T-helper 22 cell (primary cell): ENCODE measurements at places on chromosomes 7 and 10.
A peak's percentile ranks its signal among the peaks of the same experiment; 100 is the strongest.

DNA sequence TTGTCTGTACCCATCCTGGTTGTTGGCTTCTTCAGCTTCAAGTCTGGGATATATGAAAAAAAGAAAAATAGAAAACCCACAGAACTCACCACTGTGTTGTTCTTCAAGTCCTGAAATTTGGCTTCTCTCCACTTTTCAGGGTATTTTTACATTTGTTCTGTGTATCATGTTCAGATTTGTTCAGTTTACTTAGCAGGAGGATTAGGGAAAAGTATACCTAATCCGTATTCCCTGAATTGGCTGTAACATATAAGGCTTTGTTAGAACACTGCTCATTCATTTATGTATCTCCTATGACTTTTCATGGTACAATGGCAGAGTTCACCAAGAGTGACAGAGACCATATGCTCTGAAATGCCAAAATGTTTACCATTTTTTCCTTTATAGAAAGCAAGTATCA, 146.9 kb downstream of the PTN start:
- DNase-seq: no peak

- no peak for DNase-seq
These were observed 17.2 kb upstream of the ACSL5 start for GRCh38 chr10:112356686-112357085.

- no peak for DNase-seq
These were observed 36.6 kb upstream of the ZNRF2 start for GRCh38 chr7:30247541-30248401.

DNA sequence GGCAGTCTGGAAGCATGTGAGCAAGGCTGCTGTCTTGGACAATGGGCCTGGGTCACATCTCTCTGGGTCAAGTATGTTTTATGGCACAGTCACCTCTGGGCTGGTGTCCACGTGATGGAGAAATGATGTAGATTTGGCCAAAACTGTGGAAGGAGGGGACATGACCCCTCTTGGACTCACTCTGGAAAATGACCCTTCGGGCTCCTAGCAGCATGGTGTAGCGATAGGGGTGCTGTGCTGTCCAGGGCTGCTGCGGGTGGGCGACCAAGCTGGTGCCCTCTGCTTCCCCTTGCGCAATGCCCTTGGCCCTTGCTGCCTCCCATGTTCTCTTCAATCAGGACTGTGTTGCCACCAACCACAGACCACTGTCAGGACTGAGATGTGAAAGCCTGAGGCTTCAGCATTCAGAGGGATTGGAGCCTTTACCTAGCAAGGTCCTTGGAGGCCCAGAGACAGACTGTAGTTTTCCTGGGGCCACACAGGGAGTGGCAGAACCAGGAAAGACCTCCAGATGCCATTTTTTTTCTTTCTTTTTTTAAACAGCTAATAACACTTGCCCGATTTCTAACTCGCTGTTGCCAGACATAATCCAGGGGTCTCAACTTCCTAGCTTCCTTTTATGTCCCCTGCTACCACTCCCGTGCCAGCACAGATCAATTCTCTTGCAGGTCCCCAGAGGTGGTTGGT, 6.1 kb downstream of the CYP26A1 start:
- DNase-seq: no peak

GRCh38 chr7:140230516-140230860, 53.7 kb upstream of the KDM7A start:
- DNase-seq: peak; percentile 60

GRCh38 chr10:8044331-8044907, 10.1 kb upstream of the GATA3 start:
- no peak for DNase-seq

DNA sequence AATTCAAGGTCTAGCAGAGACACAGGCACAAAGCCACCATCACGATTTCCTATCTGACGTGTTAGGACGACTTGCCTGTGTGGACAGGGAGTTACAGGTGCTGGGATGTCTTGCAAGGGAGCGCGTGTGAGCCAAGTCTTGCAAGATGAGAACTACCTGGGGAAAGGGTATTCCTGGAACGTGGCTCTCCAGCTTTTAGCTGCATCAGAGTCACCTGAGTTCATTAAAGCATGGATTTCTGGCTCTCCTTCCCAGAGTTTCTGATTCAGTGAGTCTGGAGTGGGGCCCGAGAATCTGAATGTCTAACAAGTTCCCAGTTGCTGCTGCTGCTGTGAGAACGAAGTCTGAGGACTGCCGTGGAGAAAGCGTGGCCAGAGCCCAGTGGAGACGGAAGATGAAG, 30.0 kb upstream of the RNF32 start:
- DNase-seq: no peak

DNA sequence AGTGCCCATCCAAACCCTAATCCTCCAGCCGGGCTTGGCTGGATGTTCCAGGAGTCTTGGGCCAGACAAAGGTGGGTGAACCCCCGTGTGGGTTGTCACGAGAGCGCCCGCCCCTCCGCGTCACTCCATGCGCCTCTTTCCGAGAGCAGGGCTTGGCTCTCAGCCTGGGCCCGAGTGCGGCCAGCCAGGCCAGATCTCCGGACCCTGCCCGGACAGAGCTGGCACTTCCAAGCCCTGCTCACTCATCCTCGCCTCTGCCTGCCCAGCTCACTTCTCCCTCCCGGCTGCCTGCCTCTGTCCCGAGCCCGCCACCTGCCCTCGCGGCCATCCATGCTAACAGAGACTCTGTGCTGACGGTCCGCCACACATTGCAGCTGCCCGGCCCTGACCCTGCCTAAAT, 34.6 kb downstream of the AGAP3 start:
- DNase-seq: no peak

GRCh38 chr7:97307521-97308108, 190.1 kb downstream of the SDHAF3 start:
- no peak for DNase-seq

DNA sequence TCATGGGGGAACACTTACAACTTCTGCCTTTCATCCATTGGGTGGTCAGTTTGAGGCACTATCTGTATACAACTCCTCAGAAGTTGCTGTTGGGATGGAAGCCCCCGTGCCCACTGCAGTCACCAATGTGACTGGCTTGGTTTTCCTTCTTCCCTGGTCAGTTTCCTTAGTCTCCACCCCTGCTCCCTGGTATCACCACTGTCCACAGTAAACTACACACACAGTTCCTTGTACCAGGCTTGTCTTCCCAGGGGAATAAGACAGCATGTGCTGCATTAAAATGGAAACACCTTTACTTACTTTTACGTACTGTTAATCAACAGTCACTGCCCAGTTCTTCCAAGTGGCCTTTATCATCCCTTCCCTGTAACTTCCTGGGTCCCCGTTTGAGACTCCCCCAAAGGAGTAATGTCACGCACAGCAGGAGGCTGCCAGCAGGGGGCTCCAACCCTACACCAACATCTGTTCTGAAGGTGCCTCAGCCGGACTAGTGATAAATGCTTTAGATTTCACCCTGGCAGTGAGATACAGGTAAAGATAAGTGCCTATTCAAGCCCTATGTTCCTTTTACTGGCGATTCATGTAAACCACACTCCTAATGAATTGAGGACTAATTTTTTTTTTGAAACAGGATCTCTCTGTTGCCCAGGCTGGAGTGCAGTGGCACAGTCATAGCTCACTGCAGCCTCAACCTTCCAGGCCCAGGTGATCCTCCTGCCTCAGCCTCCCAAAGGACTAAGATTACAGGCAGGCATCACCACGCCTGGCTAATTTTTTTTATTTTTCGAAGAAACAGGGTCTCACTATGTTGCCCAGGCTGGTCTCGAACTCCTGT, 45.3 kb upstream of the PIK3AP1 start:
- peak; percentile 36 for DNase-seq

GRCh38 chr10:124308811-124309210, 109.9 kb downstream of the OAT start:
- no peak for DNase-seq

DNA sequence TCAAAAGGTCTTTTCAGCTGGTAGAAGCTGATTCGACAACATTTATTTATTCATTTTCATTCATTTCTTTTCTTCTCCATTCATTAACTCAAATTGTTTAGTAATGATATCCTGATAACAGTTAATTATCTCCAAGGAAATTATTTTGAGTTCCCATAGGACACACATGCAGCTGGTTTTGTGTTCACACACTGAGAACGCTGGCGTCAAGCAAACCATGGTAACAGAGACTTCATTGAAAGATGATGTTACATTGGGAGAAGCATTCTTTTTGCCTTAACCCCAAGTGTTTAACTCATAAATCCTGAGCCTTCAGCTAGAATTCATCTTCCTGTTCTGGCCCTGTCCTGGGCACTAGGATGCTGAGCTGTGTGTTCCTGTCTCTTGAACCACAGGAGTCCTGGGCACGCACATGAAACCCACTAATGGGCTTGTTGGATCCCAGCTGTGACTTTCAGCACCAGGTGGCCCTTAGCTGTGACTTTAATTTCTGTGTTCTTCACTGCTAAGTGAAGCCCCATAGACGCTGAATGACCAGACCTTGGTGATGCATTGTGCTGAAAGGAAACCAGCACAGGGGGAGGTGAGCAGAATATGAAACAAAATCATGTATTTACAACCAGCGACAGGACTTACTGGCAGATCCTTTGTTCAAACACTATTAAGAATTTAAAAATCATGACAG, 121.5 kb upstream of the PRSS58 start:
- DNase-seq: no peak
